ENCODE measurements at places on chromosomes 7 and 10. TPM values are rescaled to one million over a fixed set of nuclear protein-coding genes. Genes with fewer than 3 reads are reported as not detected.

CPA4 gene
- 2.3 TPM for polyA plus RNA-seq

DNA sequence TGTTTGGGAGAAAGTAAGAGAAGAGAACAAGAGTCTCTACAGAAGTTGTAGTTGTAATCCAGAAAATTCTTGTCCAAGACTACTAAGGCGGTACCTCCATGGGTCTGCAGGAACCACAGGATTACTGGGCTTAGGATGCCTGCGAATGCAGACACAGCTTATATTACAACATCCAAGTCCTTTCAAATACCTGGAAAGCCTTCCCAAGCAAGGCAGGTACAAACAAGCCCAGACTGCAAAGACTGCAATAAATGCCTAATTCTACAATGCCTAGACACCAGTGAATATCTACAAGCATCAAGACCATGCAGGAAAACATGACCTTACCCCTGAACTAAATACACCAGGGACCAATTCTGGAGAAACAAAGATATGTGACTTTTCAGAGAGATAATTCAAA lies 178.2 kb downstream of the ARL4A start:
- DNase-seq: no peak

GRCh38 chr7:18866359-18867036 lies 250.9 kb downstream of the TWIST1 start:
- no peak for DNase-seq

DNA sequence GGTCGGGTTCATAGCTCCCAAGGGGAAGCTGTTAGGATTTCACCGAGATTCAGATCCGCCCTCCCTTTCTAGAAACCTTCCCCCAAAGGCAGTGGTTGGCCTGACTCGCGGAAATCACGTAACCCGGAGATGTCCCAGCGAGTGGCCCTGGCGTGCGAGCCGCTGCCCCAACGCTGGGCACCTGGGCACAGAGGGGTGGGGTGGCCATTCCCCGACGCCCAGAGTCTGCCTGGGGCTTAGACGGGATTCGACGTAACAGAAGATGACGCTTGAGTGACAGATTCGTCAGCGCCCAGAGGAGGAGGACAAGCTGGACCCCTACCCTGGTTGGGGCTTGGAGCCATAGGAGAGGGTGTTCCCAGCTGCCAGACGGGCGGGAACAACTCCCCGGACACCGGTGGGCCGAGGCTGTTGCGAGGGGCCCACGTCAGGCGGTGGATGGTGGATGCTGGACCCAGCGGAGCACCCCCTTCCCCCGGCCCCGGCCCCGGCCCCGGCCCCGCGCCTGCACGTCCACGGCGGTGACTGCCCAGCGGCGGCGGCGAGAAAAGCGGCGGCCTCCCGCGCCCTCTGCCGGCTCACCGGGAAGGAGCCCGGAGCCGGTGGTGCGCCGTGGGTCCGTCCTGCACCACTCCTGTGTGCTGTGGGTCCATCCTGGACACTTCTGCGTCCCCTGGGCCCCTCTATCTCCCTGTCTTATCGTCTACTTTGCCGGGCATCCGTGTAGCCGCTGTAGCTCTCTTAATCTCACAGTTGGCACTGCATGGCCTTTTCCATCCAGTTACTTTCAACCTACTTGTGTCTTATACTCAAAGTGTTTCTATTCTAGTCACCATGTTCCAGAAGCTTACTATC lies 35.4 kb upstream of the KNDC1 start:
- DNase-seq: peak; percentile 29

DNA sequence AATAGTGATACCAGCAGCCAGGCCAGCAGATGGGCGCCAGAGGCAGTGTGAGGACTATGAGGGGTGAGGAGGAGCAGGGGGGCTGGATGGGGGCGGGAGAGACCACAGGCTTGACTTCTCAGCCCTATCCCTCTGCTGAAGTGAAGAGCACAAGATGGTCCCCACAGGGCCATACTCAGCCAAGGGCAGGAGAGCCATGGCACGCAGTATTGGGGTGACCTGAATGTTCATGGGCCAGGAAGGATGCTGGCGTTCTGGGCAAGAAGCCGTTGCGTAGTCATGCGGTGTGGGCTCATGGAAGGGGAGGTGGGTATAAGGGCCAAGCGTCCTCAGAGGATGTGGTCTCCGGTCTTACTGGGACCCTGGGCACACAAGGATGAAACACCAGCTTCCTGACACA lies 146.3 kb downstream of the PRKAG2 start:
- no peak for DNase-seq

GRCh38 chr7:132766660-132767059 lies 190.4 kb upstream of the PLXNA4 start:
- no peak for DNase-seq

GRCh38 chr7:37901236-37901827 lies 15.3 kb downstream of the SFRP4 start:
- DNase-seq: no peak

DNA sequence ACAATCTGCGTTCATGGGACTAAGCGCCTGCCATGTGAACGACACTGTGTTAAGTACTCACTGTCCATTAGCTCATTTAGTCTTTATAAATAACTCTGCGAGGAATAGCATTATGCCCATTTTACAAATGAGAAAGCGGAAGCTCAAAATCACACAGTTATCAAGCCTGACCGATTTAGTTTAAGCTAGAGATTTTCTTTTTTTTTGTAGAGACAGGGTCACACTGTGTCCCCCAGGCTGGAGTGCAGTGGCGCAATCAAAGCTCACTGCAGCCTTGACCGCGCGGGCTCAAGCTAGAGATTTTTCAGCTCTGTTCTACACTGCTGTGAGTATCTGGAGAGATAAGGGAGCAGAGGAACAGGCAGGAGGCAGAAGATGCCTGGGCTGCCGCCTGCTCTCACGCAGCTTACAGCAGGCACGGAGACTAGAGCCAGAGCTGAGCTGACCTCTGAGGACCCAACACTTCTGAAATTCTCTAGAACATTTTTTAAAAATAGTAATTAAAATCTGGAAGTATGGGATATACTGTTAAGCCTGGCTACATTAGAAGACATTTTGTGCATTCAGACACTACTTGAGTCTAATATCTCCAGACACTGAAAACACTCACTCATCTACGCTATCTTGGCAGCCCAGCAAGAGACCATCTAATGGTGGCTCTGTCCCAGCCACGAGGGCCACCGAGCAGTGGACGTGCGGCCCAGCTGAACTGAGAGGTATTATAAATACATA lies 38.7 kb downstream of the GNA12 start:
- peak; percentile 67 for DNase-seq

DNA sequence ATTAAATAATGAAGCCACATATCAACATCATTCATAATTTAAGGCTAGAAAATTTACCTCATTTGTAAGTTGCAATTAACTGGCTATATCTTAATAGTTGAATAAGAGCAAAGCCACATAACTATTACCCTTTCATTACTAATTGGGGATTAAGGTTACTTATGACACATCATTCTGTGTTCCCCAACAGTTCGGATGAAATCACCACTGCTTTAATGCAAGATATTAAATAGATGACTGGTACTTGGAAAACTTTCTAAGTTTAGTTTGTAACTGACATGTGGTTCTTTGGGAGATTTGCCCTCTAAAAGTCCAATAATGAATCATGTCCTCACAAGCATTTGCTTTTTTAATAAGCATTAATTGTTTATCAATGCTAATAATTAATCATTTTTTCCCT lies 109.1 kb downstream of the MTERF1 start:
- DNase-seq: no peak

DNA sequence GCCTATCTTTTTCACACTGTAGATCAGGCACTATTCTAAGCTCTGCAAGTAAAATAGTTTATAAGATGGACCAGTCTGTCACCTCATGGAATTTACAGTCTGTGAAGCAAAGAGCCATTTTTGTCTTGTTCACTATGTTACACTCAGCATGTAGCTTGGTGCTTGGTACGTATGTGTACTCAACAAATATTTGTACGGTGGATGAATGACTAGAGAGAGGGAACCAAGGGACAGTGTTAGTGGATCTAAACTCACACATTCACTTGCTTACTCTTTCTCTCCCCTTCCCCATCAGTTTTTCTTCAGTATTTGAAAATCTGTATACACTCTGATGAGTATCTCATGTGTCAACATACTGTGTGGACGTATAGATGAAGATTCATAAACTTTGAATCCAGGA lies 45.9 kb downstream of the PTF1A start:
- no peak for DNase-seq

POLR2J2 gene
- 6.3 TPM for polyA plus RNA-seq

DNA sequence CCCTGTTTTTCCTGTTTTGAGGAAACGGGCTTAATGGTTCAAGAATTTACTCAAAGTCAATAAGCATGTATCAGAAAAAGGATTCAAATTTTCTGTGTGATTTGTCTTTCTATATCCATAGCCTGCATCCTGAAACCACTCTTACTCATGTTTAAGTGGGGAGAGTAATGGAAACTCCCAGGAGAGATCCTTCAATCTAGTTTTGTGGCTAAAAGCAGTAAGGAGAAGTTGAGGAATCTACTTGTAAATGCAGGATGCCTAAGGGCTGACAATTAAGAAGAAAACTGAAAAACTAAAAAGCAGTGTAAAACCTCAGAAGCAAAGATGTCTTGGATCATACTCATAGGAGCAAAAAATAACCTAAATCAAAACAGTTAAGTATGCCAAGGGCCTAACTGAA lies 68.1 kb upstream of the GRID1 start:
- DNase-seq: no peak

SLC26A3 gene
- polyA plus RNA-seq: not detected

- no peak for DNase-seq
Observed at GRCh38 chr7:19016140-19016539, 101.3 kb downstream of the TWIST1 start.

- peak; percentile 73 for DNase-seq
Observed at GRCh38 chr7:119903085-119903484, 369.9 kb upstream of the KCND2 start.

DDC gene
- polyA plus RNA-seq: 1.2 TPM

GRCh38 chr7:601595-602340 lies 82.1 kb upstream of the PDGFA start:
- peak; percentile 42 for DNase-seq

OIT3 gene
- not detected for polyA plus RNA-seq

GFRA1 gene
- 0.51 TPM for polyA plus RNA-seq

GRCh38 chr10:84140036-84140379 lies 699 bp downstream of the GHITM start:
- DNase-seq: peak; percentile 29

DNA sequence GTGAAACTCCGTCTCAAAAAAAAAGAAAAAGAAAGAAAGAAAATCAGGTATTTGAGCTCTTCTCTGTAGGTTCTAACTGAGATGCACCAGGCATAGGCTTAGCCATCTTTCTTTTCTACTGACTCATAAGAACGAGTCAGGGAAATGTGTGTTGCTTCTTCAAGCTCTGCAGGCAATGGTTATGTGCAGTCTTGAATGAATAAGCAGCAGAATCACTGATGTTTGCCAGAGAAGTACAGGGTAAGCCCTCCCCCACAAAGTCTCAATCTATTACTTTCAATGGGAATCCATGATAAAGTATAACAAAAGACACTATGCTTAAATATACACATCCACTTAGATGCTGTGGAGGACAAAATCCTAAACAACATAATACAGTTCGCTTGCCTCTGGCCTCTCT lies 239.2 kb downstream of the PARD3 start:
- DNase-seq: no peak

DNA sequence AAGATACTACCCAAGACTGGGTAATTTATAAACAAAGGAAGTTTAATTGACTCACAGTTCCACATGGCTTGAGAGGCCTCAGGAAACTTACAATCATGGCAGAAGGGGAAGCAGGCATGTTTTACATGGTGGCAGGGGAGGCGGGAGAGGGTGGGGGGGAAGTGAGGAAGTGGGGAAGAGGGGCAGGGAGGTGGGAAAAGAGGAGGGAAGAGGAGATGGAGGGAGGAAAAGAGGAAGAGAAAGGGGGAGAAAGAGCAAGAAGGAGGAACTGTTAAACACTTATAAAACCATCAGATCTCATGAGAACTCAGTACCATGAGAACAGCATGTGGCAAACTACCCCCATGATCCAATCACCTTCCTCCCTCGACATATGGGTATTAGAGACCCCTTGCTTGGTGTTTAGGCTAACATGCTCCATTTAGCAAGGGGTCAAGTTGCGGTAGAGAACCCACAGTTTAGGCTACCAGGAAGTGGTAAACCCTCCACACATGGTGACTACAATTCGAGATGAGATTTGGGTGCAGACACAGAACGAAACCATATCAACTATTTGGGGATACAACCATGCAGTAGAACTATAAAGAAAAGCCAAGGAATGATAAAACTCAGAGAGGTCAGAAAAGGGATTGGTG lies 3.5 kb upstream of the LMBR1 start:
- no peak for DNase-seq

GRCh38 chr7:157684909-157685429 lies 348.2 kb downstream of the DNAJB6 start:
- DNase-seq: no peak

- DNase-seq: no peak
Observed at GRCh38 chr10:108673741-108674140, 1249.6 kb downstream of the XPNPEP1 start.

DNA sequence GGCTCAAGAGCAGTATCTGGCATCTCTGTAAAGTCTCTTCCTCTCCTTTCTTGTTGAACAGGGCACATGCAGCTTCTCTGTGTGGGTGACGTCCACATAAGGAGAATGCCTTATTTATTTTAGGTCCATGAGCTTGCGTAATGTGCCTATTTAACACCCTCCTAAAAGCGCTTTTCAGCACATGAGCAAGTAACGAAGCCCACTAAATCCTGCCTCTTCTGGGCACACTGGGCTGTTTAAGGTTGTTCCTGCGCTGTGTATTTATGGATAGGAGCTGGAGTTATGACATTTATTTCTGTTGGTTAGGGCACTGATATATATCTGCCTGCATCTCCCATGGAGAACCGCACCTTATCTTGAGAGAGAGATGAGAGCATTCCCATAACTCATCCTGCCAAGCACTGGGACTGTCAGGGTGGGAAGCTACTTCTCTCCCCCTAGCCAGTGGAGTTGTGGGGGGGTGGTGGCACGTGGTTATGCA lies 76.1 kb downstream of the LRRC4 start:
- DNase-seq: no peak

GRCh38 chr7:47046949-47047348 lies 535.0 kb downstream of the TNS3 start:
- DNase-seq: no peak

PAX2 gene
- polyA plus RNA-seq: not detected

KIAA1549 gene
- polyA plus RNA-seq: 0.83 TPM

PTER gene
- 4.9 TPM for polyA plus RNA-seq

Measured in lung (tissue), 17 donors.